T-helper 2 cell treated with Interferon-gamma antibody and Interleukin-4, amounts not matched to agents 100 ng/mL and 5 ng/mL, for 36 hours (primary cell): ENCODE measurements at places on chromosomes 7 and 10. TPM values are rescaled to one million over a fixed set of nuclear protein-coding genes. Genes with fewer than 3 reads are reported as not detected.

The AOAH gene
- total RNA-seq, result 46.0 and 48.5 TPM in 2 replicates

The PPP1R9A gene
- total RNA-seq, result not detected in 2 replicates

The NPY4R2 gene
- not detected in 2 replicates for total RNA-seq

The SLC26A3 gene
- not detected in 2 replicates for total RNA-seq

The AMZ1 gene
- total RNA-seq, result 0.11 TPM in 2 replicates
